Head of caudate nucleus (tissue), 42 donors: ENCODE measurements at places on chromosomes 7 and 10.
A peak's percentile ranks its signal among the peaks of the same experiment; 100 is the strongest.

DNA sequence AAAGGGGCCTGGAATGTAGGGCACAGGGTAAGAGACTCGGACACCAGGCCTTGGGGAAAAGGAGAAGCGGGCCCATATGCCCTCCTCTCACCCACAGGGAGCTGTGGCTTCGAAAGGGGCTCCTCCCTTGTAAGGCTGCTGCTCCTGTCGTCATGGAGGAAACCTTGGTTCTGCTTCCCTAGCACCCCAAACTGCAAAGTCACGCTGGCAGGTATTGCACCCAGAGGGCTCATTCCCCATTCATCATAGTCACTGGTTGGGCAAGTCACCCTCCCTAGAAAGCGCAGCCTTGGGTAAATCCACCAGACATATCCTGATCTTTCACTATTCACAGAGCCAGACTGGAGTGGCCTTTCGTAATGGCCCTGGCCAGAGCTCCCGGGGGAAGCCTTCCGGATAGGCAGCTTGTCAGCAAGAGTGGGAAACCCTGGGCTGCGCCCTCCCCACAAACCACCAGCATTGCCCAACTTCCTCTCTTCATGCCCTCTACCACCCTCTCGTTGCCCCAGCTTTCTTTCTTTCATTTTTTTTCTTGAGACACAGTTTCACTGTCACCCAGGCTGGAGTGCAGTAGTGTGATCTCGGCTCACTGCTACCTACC lies 121.0 kb downstream of the HIP1 start:
- peak; percentile 50 for DNase-seq

DNA sequence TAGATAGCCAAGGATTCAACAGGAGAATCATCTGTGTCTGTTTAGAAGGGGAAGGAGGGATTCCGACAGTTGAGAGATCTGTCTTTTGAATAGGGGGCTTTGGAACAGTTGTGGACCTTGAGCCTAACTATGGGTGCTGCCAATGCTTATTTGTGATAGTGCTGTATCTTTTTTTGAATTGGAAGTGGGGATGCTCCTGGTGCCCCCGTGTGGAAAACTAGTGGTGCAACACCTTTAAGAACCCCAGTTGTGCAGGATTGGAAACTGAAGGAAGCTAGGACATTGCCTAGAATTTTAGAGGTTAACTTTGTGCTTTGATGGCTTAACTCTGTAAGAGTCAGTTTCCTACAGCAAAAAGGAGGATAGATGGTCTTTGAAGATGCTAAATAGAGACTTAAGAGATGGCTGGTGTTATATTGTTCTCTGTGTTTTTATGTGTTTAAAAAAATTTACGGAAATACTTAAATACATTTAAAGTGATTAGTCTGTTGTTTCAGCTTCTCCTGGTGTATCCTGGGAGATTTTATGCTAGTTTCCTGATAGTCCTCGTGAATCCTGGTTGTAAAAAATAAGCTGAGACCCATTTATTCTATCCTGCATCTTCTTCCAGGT lies 69.3 kb downstream of the AP3M1 start:
- DNase-seq, result peak; percentile 52

GRCh38 chr7:19114551-19114855 lies 2.9 kb downstream of the TWIST1 start:
- DNase-seq, result no peak

GRCh38 chr10:24723386-24723787 lies 300 bp downstream of the ARHGAP21 start:
- no peak for DNase-seq

GRCh38 chr10:22705527-22705926 lies 8.9 kb downstream of the PIP4K2A start:
- no peak for DNase-seq

- no peak for DNase-seq
Measured at GRCh38 chr10:78844960-78845607, 223.7 kb upstream of the ZMIZ1 start.

DNA sequence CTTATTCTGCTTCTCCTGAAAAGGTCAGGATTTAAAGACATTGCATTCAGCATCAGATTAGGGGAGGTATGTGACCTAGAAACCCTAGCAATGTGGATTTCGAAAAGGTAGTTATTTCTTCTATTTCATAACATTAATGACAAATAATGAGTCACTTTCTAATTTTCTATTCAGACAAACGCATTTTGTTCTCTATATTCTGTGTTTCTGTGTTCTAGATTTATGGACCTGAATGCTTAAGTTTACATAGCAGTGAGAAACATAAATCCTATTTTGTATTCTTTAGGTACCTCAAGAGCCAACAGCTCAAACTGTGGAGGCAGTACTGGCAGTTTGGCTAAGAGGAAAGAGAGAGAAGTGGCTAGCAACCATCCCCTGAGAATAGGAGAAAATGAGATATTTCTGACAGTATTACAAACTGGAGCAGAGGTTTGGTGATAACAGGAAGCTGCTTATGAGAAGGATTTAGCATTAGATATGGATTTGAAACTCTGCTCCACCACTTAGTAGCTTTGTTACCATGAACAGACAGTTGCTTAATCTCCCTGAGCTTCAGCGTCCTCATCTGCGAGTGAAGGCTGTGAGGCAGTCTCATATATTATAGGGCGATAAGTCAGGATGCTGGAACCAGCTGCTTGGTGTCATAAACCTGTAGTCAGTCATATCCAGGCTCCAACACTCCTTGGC lies 28.2 kb downstream of the CDK14 start:
- no peak for DNase-seq

- DNase-seq, result no peak
Measured at GRCh38 chr10:98340261-98340939, 72.4 kb upstream of the LOXL4 start.

DNA sequence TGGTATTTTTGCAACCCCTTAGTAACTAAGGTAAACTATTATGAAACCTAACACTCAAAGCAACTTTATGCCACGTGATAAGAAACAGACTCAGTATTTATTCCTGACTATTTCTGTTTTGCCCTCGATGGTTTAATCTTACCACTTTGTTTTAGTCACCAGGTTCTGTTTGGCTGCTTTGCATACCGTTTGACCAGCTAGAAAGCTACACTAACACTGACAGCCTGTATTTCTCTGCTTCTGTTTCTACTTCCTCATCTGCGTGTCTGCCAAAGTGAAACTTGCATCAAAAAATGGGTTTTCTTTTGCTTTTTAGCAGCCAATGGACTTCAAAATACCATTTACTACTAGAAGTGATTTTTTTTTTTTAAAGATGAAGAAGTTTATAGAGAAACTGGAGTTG lies 802.5 kb downstream of the GRM8 start:
- no peak for DNase-seq

- DNase-seq, result peak; percentile 80
Measured at GRCh38 chr7:158492367-158492764, 95.3 kb downstream of the PTPRN2 start.

DNA sequence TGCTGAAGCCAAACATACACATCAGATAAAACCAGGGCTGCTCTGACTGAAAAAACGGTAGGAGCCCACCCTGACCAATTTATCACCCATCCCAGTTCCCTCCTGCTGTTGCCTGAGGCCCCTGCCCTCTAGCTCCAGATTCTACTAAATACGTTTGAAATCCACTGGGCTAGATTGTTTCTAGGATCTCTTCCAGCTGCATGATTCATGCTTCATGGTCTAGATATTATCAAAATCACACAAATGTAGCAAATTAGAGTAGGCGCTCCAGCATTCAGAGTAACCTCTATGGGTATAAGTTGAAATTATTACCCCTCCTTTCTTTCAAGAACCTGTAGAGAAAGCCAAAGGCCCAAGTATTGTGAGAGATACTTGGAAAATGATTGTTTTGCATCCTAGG lies 151.2 kb upstream of the FAM13C start:
- no peak for DNase-seq

DNA sequence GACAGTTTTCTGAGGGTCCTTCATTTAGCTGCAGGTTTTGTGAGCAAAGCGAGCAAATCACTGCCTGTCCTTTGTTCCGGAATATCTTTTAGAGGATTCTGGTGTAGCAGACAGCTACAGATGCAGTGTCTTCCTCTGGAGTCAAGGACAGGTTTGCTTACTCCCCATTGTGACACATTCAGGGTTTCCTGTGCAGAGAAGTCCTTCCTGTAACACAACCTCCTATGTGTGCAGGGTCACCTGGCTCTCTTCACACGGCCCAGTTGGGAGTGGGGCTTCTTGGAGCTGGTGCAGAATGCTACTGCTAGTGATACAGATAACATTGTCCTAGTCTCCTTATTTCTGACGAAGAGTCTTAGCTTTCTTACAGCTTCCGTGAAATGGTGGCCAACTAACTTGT lies 47.9 kb downstream of the RBM33 start:
- no peak for DNase-seq

DNA sequence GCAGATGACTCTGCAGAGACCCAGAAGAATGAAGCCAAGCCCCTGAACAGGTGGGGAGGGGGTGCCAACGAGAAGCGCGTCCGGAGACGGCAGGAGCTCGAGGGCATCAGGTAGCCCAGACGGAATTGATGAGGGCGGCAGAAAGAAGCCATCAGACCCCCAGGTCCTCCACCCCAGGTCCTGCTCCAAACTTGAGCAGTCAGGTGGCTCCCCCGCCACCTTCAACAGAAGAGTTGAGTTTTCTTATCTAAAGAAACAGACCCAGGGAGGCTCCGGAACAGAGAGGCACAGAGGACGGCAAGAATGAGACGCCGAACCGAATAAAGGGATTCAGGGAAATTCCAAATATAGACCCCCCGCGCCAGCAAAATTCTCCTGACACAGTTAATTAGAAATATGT lies 22.2 kb downstream of the RGS10 start:
- DNase-seq, result no peak

- no peak for DNase-seq
Measured at GRCh38 chr10:62810156-62810902, 5.8 kb downstream of the ADO start.

DNA sequence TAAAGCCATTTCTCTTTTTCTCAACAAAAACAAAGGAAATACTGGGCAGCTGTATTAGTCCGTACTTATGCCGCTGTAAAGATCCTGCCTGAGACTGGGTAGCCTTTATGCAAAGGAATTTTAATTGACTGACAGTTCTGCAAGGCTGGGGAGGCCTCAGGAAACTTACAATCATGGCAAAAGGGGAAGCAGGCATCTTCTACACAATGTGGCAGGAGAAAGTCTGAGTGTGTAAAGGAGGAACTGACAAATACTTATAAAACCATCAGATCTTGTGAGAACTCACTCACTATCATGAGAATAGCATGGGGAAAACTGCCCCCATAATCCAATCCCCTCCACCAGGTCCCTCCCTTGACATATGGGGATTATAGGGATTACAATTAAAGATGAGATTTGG lies 264.3 kb downstream of the SEMA3A start:
- DNase-seq, result no peak

- no peak for DNase-seq
Measured at GRCh38 chr7:15851201-15851600, 164.7 kb upstream of the MEOX2 start.

GRCh38 chr10:14001298-14002040 lies 329.3 kb downstream of the FRMD4A start:
- no peak for DNase-seq

GRCh38 chr7:2818121-2818520 lies 26.0 kb downstream of the GNA12 start:
- no peak for DNase-seq

DNA sequence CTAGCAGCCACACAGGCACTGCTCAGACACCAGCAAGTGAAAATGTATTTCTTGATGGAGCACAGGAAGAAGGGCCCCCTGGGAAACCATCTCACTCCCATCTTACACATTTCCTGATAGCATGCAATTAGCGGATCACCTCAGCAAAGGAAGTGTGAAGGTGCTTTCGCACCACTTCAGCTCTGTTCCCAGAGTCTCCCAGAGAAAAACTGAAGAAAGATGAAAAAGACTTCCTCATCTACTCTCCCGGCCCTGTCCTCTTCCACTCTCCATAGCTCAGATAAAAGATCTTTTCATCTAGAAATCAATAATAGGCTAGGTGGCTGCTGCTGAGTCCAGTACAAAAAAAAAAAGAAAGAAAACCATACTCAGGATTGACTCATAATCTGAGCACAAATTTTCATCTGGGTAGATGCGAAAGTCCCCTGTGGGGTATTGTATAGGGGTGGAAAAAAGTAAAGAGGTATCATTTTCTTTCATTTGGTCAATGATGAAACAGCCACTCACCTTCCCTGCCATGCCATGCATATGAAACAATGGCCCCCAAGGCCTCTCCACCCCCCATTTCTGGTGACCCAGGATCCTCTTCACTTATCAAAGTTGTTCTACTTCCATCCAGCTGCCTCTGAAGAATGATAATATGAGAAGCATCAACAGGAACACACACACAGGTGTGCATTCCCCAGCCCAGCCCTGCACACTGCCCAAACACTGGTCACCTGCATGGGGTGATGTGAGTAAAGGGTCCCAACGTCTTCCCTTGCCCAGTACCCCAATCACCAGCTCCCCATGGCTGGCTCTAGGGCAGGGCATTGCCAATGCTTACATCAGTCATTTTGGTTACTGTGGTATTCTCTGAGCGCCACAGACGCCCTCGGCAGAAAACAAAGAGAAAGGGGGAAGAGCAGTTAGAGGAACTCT lies 48.8 kb upstream of the DGKI start:
- DNase-seq, result no peak

DNA sequence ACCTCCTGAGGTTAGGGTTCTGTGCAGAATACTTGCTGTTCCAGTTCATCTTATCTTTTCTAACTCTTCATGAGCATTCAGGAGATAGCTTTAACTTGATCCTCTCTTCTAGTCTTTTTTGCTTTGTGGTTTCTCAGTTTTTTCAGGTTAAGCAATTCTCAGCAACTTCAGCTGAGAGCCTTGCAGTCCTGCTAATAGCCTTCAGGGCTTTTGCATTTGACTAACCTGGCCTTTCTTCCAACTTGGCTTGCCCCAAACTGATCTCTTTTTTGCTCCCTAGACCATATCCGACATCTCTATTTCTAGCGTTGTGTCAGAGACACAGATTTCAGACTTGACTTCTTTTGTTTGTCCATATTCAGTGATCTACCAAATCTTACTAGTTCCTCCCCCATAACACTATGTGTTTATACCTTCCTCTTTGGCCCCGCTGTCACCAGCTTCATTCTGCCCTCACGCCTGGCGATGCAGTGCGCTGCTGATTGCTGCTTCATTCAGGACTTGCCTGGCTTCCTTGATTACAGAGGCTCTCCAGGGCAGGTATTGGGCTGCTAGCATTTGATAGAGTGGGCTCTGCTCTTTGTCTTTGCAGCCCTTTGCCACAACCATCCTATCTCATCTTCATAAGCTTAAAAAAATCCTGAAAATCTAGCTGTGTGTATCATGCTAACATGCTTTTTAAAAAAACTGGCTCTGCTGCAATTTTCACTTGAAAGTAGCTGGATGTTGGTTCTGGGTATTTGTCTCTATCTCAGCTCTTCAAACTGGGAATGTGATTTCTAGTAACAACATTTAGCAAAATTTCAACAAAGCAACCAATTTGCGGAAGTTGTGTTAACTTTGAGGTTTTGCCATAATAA lies 9.6 kb downstream of the CUL1 start:
- no peak for DNase-seq

DNA sequence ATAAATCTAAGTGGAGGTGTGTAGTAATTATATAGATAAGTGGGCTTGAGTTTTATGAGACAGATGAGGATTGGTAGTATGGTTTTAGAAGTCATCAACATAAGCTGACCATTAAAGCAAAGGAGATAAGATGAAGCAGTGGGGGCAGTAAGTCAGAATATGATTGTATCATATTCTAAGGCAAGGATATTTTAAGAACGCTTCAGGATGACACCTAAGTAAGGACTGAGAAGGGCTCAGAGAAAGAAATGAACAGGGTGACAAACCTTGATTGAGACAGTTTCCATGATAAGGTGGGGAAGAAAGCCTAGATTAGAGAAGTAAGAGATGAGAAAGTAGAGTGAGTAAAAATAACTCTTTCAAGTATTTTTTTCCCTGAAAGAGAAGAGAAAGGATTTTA lies 567.2 kb downstream of the ATRNL1 start:
- no peak for DNase-seq
